COR-L47 (cell line): ENCODE measurements at places on chromosomes 16 and 17.

GRCh38 chr17:52071712-52072111 is 86.8 kb downstream of the CA10 start:
- DNase-seq = no peak

GRCh38 chr16:90035902-90036301 is 16.6 kb upstream of the DBNDD1 start:
- no peak for DNase-seq

- DNase-seq = no peak
Measured at GRCh38 chr16:17403156-17403809, 67.5 kb downstream of the XYLT1 start.

GRCh38 chr17:51901242-51901641 is 257.3 kb downstream of the CA10 start:
- no peak for DNase-seq

GRCh38 chr16:73847090-73847489 is 449.5 kb upstream of the PSMD7 start:
- DNase-seq = no peak

GRCh38 chr16:74743668-74744299 is 30.8 kb downstream of the FA2H start:
- DNase-seq = peak; percentile 93

DNA sequence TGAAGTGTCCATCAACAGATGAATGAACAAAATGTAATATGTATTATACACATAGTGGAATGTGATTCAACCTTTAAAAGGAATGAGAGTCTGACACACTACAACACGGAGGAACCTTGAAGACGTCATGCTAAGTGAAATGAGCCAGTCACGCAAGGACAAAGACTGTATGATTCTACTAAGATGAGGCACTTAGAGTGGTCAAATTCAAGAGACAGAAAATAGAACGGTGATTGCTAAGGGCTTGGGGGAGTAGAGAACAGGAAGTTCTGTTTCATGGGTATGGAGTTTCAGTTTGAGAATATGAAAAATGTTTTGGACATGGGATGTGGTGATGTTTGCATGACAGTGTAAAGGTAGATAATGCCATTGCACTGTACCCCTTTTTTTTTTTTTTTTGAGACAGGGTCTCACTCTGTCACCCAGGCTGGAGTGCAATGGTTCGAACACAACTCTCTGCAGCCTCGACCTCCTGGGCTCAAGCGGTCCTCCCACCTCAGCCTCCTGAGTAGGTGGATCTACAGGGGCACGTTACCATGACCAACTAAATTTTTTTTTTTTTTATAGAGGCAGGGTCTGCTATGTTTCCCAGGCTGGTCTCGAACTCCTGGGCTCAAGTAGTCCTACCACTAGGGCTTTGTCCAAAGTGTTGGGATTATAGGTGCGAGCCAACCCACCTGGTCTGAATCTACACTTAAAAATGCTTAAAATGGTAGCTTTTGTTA is 2.9 kb upstream of the CCDC102A start:
- DNase-seq = no peak

DNA sequence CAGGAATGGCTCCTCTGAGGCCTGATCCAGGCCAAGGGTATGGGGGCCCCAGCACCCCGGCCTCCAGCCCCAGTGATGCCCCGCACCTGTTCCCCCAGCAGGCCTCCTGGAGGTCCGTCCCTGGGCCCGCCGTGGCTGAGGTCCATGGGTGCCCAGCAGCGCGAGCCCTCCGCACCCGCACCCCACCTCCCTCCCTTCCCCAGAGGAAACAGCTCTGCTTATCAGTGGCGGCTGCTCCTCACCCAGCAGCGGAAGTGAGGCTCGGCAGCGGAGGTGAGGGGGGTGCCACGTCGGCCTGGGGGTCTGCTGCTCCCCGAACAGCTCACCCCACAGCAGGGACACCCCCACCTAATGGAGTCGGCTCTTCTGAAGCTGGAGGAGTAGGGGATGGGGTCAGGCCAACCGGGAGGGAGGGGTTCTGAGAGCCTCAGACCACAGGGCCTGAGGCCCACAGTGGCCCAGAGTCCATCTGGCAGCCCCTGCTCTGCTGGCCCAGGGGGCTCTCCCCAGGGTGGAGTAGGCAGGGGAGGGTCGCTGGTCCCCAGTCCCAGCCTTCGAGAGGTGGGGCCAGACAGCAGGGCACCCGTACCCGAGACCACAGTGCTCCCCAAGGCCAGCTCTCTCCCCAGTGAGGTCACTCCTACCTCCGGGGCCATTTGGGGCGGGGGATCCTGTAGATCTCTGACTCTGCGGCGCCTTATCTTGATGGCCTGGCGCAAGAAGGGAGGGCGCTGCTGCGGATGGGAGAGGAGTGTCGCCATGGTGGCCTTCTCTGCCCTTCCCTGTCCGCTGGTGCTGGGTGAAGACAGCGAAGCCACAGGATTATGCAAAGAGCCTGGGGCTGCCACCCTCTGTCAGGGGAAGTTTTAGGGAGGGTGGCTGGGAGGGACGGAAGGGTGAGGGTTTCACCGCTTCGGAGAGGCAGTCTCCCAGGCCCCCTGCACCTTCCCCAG is at the start of gene UNC13D:
TSS of gene UNC13D (minus strand) at position 828 of the 953 bp plus-strand sequence. CDS start at position 761, 67 bp downstream.
- DNase-seq = no peak

DNA sequence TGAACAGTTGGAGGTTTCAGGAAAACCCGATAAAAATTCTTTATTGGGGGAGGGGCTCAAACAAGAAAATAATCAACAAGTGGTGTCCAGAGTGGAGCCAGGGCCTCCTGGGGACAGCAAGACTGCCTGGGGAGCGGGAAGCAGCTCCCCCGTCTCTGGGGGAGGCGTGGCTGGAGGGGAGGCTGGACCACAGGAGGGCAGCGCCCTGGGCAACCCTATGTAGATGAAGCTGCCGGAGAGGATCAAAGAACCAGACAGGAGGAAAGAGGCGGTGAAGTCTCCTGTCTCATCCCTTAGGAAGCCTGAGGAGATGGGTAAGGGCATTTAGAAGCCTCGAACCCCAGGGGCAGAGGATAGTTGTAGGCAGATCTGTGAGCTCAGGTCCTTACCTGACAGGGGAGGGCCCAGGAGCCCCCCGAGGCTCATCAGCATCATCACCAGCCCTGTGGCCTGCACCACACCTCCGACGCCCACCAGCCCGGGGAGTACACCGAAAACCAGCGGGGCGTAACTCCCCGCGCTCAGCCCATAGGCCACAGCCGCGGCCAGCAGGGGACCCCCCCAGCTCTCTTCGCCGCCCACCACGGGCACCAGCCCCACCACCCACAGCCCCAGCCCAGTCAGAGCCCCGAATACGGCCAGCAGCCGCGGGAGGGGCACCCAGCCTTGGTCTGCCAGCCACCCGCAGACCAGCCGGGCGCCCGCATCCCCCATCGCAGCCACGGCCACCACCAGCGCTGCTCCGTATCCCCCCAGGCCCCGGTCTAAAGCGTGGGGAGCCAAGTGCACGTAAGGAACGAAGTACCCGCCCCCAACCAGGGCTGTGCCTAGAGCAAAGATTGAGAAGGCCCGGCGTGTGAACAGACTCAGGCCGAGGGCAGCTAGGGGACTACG is 2.0 kb downstream of the SLC16A11 start:
- no peak for DNase-seq

DNA sequence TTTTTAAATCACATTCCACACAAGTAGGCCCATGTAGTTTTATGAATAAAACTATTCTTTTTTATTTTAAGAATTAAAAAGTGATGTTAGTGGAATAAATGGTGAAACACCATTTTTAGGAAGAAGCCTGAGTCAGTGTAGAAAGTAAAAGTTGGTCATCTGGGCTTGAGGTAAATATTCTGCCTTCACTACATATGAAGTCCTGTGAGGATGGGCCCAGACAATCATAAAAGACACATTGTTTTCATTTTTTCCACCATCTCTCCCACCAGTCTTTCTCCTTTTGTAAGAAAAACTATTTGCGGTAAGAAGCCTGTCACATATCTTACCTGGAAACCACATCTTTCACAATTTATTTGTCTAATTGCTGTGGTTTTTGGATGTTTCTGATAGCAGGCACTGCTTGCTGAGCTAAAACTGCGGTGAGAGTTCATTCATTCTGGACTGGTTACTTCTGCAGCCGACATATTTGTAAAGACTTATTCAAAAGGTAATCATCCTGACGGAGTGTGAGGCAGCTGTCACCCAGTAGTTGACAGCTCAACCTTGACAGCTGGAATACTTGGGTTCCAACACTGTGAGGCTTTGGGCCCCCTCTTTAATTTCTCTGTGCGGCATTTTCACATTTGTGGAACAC is 10.6 kb upstream of the RFFL start:
- DNase-seq = no peak

DNA sequence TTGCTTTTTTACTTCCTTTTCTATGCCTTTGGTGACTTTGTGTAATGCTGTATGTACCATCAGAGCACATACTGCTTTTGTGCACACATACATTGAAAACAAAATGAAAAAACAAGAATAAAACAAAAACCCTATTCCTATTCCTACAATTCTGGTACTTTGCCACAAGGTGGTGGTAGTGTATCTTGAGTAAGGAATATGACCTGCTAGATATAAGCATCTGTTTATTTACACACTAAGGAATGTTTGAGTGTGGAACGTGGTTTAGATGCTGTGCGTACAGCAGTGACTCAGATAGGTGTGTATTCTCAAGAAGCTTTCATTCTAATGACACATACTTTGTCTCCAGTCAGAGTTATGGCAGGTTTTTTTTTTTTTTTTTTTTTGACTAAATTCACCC is 606.2 kb downstream of the WWOX start:
- DNase-seq = no peak

- no peak for DNase-seq
Measured at GRCh38 chr16:55421226-55421625, 57.8 kb upstream of the MMP2 start.

GRCh38 chr16:80996688-80997138 is 10.0 kb downstream of the CMC2 start:
- DNase-seq = no peak

GRCh38 chr16:66695935-66696668 is 441 bp downstream of the CMTM4 start:
- DNase-seq = peak; percentile 27

GRCh38 chr17:80426671-80427326 is 11.8 kb downstream of the ENDOV start:
- DNase-seq = peak; percentile 59

GRCh38 chr16:15404792-15405191 is 9.2 kb downstream of the MPV17L start:
- DNase-seq = no peak

DNA sequence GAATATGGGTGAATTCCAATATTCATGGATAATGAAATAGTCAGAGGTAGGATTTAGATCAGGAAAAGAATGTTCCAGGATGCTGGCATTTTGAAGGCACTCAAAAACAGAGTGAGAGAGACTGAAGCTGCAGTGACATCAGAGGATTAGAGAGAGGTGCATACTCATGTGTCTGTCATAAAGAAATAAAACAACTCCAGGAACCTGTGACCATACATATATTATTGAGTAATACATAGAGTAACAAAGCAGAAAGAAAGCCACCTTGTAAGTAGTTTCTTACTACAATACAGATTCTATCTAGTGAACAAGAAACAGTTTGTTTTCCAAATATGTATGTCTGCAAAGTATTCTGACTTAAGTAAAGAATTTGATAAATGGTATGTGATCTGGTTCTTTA is 62.3 kb upstream of the PHOSPHO1 start:
- no peak for DNase-seq

DNA sequence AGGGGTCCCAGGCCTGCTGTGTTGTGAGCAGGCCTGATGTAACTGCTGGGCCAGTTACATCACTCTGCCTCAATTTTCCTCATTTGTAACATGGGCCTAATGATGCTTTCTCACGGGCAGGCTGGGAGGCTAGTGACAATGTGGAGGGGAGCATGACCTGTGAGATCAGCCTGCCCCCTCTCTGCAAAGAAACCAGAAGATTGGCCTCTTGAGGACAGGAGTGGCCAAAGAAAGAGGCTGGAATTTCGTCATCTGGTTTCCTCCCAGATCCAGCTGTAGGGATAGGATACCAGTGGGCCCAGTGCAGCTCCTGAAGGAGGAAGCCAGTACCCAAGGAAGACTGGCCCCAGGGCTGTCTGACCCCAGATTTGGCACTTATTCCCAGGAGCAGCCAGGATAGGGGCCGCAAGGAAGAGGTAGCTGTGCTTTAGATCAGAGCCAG is 615 bp upstream of the SREBF1 start:
- DNase-seq = no peak

DNA sequence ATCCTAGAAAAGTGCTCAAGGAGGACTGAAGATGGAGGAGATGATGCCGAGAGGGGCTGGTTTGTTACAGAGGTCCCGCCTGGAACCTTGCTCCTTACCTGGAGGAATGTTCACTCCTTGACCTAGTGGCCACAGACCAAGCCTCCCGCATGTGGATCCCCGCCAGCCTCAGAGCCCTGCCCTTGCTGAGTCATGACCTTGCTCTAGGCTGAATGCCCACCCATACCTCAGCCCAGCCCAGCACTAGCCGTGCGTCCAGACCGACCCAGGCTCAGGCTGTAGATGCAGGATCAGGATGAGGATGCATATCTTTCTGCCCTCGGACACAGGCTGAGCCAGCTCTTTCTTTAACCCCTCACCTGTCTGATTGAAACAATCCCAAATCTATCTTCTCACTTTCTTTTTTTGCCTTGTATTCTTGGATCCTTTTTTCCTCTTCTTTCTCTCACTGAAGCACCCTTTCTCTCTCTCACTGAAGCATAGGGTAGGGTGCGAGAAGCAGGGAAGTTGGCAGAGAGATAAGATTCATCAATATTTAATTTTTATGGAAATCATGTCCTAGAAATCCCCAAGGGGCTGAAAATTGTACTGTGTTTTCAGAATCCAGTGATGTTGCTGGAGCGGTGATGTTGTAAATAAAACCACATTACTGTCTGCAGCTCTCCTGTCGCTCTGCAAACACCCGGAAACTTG is 34.9 kb downstream of the WSCD1 start:
- no peak for DNase-seq

DNA sequence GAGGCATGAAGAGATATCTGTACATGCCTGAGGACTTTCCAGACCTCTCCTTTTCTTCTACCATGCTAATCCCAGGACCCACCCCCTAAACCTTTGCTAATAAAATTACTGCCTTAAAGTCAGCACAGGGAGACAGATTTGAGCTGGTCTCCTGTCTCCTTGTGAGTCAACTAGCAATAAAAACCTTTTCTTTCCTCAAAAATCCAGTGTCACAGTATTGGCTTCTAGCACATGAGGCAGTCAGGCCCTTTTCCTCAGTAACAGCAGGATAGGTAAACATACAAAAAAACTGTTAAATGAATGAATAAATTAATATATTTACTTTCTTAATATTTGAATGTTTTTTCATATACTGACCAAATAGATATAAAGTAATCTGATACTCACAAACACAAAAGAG is 41.3 kb downstream of the ABCA10 start:
- no peak for DNase-seq

GRCh38 chr16:81879625-81880024 is 100.5 kb downstream of the PLCG2 start:
- DNase-seq = no peak
